ENCODE measurements at places on chromosomes 6 and 20.
A peak's percentile ranks its signal among the peaks of the same experiment; 100 is the strongest.

GRCh38 chr6:3228771-3229565, 1.5 kb upstream of the TUBB2B start:
- no peak for DNase-seq

GRCh38 chr6:41191569-41191968, 9.4 kb downstream of the TREML2 start:
- DNase-seq, result peak; percentile 2

DNA sequence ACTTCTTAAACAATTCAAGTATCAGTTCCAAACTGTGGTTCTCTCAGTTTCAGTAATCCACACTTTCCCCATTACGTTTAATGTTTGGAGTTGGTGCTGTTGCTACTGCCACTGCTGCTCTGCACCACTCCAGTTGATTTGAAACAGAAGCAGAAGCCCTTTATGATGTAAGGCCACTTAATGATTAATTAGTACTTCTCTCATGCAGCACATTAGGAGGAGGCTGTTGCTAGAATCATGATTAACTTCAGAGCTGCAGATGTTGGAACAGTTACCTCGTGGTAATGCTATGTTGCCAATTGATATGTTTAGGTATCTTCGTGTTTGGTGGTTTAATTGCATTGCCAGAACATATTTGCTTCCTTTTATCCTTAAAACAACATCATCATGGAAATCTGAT, 986.2 kb upstream of the CITED2 start:
- no peak for DNase-seq

- no peak for DNase-seq
Measured at GRCh38 chr6:157080986-157081391, 242.3 kb downstream of the TMEM242 start.

- no peak for DNase-seq
Measured at GRCh38 chr20:2307136-2307535, 11.3 kb downstream of the TGM3 start.

DNA sequence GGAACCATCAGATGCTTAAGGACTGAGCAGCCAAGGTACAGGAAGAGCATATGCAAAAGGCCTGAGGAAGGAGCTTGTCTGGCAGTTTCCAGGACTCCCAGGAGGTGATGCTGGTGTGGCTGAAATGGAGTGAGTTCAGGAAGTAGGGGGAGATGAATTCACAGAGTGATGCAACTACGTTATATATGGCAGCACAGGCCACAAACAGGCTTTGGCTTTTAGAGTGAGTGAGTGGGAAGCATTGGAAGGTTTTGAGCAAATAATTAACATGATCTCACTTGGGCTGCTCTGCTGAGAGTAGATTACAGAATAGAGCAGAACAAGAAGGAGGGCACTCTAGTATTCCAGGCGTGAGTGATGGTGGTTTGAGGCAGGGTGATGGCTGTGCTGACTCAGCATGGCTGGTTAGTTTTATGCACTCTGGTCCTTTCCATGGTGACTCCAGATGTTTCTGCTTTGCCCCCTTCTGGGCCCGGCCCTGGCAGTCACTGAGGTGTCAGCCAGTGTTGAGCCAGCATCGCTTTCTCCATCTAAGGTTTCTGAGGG, 6.5 kb downstream of the BTN2A2 start:
- no peak for DNase-seq

- no peak for DNase-seq
Measured at GRCh38 chr6:38755207-38755606, 40.1 kb downstream of the DNAH8 start.

Measured in cerebellar cortex (tissue), 1 donor.